Breast epithelium (tissue), 4 donors: ENCODE measurements at places on chromosomes 1 and 21. TPM values are rescaled to one million over a fixed set of nuclear protein-coding genes. Genes with fewer than 3 reads are reported as not detected.

DNA sequence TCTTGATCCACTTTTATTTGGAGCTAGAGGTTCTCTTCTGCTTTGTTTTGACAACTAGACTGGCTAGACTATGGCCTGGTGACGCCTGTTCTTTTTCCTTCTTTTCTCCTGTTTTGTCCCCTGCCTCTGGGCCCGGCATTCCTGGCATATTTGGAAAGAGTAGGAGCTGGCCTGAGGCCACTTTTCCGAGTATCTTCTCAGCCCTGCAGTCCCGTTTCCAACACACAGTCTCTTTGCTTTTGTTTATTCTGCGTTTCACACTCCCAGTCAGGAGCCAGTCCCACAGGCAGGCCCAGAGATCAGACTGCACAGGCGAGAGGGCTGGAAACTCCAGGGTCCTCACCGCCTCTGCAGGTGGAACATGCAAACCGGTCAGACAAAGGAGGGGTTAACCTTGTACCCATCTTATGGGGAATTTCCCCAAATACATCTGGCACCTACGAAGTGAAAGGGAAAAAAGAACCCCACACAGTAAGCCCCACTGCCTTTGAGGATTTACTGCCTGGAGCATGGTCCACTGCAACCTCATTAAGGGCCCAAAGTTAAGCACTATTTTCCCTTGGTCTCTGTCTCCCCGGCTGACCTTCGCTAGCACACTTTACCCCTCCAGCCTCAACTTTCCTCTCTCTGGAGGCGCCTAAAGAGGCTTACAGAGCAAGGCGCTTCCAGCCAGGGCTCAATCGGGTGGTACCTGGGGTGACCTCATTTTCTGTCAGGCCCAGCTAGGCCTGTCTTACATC, 141.1 kb downstream of the TOMM20 start:
- peak; percentile 84 for DNase-seq

- DNase-seq = no peak
Observed at GRCh38 chr1:59143811-59144210, 153.1 kb upstream of the FGGY start.

DNA sequence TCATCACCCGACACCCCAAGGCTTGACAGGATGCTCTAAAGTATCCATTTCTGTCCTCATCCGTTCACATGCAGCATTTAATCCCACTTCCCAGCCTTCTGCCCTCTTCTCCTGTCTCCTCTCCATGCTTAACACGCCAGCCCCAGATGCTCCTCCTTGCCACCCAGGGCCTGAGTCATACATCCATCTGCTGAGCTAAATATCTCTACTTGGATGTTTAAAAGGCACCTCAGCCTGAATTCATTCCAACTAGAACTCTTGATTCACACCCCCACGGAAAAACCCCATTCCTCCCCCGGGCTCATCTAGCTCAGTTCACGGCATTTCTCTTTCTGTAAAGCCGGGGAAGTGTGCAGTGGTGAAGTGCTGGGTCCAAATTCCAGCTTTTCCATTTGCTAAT, 27.7 kb downstream of the TEX35 start:
- DNase-seq = no peak

Gene LCE2B
- not detected for total RNA-seq

DNA sequence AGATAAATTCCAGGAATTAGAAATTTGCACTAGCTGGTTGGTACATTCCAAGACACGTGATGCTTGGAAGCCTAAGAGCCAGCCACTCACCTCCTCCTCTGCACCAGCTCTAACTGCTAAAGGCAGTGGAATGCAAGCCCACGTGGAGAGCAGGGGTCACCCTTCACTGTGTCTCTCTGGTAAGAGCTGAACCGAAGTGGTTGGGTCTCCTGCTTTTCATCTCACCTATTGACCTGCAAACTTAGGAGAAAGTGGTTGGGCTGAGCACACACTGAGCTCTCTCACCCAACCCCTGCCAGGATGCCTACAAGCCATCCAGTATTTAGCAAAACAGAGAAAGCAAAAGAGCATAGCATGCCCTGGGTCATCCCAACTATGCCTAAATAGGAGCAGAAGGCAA, 19.3 kb downstream of the HAO2 start:
- no peak for DNase-seq

DNA sequence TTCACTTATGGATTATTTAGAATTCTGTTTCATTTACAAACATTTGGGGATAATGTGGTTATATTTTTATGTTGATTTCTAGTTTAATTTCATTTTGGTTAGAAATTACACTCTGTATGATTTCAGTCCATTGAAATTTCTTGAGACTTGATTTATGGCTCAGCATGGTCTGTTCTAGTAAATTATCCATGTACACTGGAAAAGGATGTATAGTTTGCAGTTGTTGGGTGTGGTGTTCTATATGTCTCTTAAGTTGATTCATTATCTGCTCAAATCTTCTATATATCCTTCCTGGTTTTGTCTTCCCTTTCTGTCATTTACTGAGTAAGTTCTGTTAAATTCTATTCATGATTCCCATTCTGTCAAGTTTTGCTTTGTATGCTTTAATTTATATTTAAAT, 52.3 kb downstream of the RAP1A start:
- DNase-seq = no peak

Gene PRKCZ
- total RNA-seq = 12.5 TPM

GRCh38 chr1:41581216-41582003, 96.9 kb upstream of the EDN2 start:
- no peak for DNase-seq

DNA sequence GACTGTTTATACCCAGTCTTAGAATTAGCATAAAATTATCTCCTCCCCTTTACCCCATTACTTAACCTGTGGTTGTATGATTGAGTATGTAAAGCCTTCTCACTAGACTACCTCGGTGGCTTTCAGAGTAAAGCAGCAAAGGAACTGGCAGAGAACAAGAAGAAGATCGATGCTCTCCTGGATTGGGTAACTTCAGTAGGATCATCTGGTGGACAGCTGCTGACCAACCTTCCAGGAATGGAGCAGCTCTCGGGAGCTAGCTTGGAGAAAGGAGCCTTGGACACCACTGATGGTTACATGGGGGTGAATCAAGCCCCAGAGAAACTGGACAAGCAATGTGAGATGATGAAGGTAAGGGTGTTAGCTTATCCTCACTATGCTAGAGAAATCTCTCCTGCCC, 138.6 kb upstream of the BMP8A start:
- DNase-seq = no peak

Gene ADGRL4
- total RNA-seq = 43.4 TPM

DNA sequence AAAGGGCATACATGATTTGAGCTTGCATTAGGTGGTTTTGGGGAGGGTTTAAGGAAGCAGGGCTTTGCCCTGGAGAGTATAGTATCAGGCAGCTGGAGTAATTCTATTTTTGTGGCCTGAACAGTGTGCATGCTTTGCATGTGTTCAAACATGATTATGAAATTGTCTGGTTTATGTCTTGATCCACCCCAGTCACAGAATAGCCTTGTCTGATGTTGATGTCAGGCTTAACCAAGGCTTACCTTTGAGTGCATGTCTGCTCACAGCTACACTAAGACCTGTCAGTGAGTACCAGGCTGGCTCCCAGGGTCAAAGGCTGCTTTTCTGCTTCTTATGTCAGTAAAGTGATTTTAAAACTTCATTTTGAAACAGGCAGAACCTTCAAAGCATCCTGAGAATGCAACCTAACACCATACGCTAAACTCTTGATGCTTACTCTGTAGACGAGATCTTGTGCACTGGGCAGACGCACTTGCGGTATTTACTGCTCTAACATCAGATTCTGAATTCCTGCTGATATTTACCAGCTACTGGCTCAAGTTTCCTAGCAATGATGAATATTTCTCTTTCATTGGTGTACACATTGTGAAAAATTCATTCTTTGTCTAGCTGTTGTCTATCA, 78.9 kb downstream of the MAP3K21 start:
- DNase-seq = no peak

- no peak for DNase-seq
Observed at GRCh38 chr1:97006044-97006661, 284.6 kb downstream of the PTBP2 start.

- DNase-seq = no peak
Observed at GRCh38 chr1:206041640-206042039, 11.3 kb upstream of the RHEX start.

- DNase-seq = no peak
Observed at GRCh38 chr1:222104694-222105392, 363.0 kb upstream of the DUSP10 start.

Gene SPATA46
- total RNA-seq = not detected

Gene LORICRIN
- not detected for total RNA-seq

DNA sequence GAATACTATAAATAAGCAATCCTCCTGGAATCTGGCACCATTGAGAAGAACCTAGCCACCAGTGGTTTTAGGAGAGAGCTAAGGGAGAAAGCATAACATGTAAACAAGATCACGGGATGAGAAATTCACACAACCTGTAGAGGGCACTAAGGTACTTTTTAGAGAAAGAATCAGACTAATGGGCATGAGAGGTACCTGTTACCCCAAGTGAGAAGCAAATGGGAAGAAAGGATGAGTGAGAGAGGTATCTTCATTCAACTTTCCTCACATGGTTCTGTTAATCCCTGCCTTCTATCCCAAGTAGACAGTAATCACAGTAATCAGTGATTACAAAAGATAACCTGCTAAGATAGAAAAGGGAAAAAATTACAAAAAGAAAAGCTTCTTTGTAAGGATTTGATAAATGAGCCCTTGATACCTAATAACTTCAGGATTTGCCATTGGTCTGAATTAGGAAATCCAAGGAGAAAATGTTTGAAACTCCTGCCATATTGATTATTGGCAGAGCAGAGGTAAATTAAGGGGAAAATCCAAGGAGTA, 251.1 kb upstream of the ADGRL2 start:
- DNase-seq = no peak

DNA sequence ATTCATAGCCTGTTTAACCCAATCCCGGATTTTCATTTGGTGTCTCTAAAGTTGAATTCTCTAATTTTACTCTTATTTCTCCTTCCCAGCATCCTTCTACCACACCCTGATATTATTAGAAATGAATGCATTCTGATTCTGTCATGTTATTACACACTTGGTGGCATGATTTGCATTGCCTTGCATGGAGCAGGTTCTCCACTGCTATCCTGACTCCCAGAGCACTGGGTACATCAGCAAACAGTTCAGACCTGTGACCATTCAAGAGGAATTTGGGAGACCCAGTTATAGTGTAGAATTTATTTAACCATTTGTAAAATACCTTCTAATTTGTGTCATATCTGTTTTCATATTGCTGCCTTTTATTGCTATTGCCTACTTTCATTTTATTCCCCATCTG, 2.6 kb downstream of the LRRC8B start:
- DNase-seq = no peak

DNA sequence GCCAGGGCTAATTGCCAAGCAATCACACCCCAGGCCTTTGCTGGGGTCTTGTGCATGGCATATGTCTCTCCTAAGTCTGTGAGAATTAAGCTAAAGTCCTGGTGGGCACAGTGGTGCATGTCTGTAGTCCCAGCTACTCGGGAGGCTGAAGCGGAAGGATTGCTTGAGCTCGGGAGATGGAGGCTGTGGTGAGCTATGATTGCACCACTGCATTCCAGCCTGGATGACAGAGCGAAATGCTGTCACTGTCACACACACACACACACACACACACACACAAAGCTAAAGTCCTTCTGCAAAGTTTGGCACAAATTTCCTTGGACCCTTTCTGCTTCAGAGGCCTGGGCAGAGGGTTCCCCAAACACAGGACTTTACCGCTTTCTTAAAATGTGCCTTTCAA, 31.3 kb upstream of the DNAJC11 start:
- DNase-seq = no peak

GRCh38 chr1:63866084-63866483, 92.3 kb downstream of the ROR1 start:
- DNase-seq = no peak

Gene CDCA8
- total RNA-seq = 0.15 TPM

DNA sequence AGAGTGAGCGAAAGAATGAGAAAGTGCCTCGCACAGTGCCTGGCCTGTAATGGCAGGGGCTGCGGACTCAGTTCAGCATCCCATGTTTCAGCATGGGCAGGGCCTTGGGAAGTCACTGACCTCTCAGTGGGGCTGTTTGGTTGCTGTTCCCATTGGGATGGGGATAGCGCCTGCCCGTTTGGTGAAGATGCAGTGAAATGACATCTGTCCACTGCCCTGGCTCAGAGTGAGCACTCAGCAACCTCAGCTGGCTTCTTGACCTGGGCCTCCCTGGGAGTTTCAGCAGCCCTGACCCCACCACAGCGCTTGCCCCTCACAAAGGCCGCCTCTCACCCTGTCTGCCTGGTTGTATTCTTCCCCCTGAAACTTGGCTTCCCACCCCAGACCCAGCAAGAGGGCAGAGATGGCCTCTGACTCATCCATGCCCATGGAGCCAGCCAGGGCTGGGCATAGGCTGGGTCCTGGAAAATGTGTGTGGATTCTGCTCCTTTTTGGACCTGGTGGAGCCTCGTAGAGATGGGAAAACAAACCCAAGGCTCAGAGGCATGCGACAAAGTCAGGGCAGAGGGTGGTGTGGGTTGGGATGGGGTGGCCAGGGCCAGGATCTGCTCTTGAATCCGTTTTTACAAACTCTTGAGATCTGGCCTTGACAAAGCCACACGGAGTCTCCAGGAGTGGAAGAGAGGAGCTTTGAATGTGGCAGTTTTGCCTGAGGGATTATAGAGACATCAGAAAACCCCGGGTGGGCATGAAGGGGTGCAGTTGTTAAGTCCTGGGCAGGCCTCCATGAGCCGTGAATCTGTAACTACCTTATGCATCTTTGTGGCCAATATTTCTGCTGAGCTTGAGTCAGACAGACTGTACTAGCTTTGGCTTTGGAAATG, 1.2 kb downstream of the XKR8 start:
- DNase-seq = no peak

Gene NID1
- 154 TPM for total RNA-seq

Gene SLC45A1
- 0.73 TPM for total RNA-seq

DNA sequence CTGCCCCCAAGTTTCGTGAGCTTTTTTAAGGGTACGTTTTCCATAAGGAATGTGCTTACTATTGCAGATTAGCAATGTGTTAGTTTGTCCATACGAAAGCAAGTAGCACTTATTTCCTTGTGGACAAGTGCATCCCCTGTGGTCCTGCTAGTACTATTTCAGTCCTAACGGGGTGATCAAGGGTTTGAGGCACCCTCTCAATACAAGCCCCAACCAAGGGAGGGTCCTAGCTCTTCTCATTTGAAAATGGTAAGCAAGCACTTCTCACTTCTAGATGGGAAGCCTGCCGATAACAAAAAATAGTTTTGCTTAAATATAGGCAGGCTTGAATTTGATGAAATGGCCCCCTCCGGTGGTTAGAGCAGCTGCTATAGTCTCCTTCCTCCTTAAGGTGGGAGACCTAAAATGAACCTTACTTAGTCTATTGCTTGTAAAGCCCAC, 64.0 kb upstream of the HMCN1 start:
- DNase-seq = no peak

DNA sequence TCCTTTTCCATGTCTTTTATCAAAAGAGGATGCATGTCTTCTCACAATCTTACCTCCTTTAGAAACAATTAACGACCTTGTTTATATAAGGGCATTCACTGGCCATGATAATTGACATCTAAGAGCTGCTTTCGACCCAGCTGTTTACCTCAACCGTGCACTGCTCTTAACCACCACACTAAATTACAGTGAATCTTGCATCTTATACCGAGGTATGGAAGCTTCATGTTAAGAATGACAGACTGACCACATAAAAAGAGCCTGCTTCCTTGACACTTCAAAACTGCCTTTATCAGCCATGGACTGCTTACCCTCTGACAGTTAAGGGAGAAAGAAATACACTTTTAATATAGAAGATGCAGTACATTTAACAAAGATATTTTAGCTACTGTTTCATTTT, 301.7 kb upstream of the LYPLAL1 start:
- no peak for DNase-seq

GRCh38 chr1:84497631-84498275, 8.4 kb upstream of the SPATA1 start:
- no peak for DNase-seq

GRCh38 chr1:76075877-76076276, 1.3 kb downstream of the ST6GALNAC3 start:
- DNase-seq = no peak

Gene MAN1C1
- 6.9 TPM for total RNA-seq
